ENCODE measurements at places on chromosomes 12 and 14.

DNA sequence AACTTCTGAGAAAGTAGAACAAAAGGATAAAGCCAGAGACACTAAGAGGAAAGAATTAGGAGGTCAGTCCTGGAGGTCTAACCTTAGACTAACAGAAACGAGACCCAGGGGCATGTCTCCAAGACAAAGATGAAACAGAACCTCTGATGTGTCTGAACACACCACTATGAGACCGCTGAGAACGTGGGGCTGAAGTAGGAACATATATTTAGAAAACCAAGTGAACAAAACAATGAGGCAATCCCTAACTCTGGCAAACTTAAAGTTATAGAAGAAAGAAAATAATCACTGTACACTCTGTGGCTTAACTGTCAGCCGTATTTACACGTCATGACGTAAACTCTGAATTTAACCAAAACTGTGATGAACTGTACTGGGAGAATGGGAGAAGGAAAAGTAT, 17.9 kb downstream of the KCTD10 start:
- no peak for DNase-seq

GRCh38 chr14:29149798-29150197, 383.2 kb downstream of the FOXG1 start:
- no peak for DNase-seq

DNA sequence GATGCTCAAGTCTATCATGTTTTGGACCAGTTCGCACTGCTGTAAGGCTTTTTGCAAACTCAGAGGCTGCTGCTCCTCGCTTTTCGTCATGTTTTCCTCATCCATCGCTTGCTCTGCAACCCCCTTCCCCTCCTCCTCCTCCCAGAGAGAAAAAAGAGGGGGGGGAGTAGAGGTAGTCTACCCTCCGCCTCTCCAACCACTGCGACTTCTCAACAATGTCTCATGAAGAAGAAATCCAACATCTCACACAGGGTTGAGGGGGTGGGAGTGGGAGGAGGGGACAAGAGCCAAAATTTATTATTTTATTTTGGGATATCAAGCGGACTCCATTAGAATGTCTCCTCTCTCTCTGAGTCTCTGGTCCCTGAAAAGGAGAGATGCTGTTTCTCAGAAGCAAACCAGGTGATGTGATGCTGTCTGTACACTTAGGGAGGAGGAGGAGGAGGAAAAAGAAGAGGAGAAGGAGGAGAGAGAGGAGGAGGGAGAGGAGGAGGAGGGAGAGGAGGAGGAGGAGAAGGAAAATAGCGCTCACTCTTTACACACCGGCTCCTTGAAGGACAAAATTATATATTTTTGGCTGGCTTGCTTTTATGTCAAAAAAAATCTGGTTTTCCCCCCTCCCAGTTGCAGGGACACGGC, 520 bp downstream of the KSR2 start:
- no peak for DNase-seq

- no peak for DNase-seq
Measured at GRCh38 chr12:109741970-109742703, 28.5 kb downstream of the FAM222A start.

- DNase-seq = no peak
Measured at GRCh38 chr12:52180971-52181628, 10.7 kb downstream of the KRT80 start.

GRCh38 chr12:109358154-109358869, 10.6 kb downstream of the MYO1H start:
- no peak for DNase-seq

GRCh38 chr12:22447223-22447622, 97.1 kb downstream of the C2CD5 start:
- DNase-seq = no peak

GRCh38 chr14:72128629-72129028, 196.4 kb downstream of the RGS6 start:
- DNase-seq = no peak

DNA sequence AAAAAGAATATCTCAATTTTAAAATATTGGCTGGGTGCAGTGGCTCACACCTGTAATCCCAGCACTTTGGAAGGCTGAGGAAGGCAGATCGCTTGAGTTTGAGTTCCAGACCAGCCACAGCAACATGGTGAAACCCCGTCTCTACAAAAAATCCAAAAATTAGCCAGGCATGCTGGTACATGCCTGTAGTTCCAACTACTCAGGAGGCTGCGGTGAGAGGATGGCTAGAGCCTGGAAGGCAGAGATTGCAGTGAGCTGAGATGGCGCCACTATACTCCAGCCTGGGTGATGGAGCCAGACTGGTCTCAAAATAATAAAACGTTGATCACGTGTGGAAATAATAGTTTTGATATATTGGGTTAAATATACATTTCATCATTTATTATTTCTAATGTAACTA, 5.7 kb downstream of the MTRFR start:
- DNase-seq = no peak

DNA sequence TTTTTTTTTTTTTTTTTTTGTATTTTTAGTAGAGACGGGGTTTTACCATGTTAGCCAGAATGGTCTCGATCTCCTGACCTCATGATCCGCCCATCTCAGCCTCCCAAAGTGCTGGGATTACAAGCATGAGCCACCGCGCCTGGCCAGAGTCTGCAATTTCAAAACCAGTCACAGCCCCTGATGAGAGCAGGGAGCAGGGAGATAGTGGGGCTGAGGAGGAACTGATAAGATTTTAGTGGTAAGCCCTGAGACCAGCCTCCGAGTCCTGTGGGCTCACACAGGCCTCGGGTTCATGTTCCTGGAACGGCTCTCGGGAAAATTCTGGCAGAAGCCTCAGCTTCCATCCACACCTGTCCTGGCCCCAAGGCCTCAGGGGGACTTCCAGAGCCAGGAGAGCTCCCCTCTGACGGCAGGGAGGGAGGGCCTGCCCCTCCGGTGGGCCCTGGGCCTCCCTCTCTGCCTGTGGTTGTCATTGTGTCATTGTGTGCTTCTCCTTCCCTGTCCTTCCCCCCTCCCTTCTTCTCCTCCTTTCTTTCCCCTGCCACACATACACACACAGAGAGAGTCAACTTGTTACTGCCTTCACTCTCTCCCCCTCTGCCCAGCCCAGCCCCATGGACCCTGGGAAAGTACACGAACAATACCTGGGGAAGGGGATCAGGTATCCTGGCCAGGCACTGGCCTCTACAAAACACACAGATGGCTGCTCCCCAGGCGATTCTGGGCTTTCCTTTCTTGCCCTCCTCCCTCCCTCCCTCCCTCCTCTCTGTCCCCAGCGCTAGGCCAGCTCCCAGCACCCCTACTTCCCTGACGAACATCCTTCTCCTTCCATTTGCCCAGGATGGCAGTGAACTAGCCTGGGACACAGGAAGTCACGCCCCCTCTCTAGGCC, 294.1 kb downstream of the DPF3 start:
- no peak for DNase-seq

GRCh38 chr12:13390381-13390861, 193.9 kb downstream of the EMP1 start:
- DNase-seq = peak; percentile 99

- DNase-seq = peak; percentile 49
Measured at GRCh38 chr12:107344035-107344808, 250.9 kb upstream of the CRY1 start.

- DNase-seq = no peak
Measured at GRCh38 chr12:57240926-57241401, 10.0 kb downstream of the STAC3 start.

- DNase-seq = no peak
Measured at GRCh38 chr12:49364989-49365388, 2.3 kb upstream of the SPATS2 start.

DNA sequence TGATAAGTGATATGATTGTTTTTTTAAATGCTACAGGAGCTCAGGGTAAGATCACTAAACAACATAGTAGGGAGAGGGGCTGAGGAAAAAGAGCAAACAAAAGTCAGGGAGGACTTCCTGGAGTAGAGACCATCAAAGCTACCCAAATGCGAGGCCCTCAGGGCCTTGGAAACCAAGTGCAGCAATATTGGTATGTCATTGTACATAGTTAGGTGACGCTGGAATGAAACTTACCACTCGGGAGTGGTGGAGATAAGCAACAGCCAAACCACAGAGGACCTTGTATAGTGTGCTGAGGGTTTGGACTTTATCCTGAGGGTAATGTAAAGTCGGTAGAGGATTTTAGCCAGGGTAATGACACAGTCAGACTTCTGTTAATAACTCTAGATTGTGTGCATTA, 13.8 kb downstream of the KITLG start:
- DNase-seq = peak; percentile 93

GRCh38 chr14:76168531-76168930, 16.8 kb downstream of the GPATCH2L start:
- DNase-seq = no peak

Measured in LoVo (cell line).